ENCODE measurements at places on chromosomes 16 and 17.
A peak's percentile ranks its signal among the peaks of the same experiment; 100 is the strongest.

DNA sequence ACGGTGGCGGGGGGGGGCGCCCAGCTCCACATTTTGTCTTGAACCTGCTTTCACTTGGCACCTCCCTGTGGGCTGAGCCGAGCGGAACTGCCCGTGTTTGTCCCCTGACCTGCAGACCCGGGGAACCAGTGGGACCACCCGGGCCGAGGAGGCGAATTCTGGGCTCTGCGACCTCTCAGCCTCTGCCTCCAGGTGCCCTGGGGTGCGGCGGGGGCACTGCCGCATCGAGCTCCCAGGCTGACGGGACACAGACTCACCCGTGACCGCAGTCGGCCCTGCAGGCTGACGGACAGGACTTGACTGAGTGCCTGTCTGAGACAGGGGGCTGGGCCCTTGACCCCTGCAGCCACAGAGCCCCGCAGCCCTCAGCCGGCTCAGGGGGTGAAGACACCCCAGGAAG lies 11.1 kb upstream of the C1QTNF8 start:
- DNase-seq = no peak

DNA sequence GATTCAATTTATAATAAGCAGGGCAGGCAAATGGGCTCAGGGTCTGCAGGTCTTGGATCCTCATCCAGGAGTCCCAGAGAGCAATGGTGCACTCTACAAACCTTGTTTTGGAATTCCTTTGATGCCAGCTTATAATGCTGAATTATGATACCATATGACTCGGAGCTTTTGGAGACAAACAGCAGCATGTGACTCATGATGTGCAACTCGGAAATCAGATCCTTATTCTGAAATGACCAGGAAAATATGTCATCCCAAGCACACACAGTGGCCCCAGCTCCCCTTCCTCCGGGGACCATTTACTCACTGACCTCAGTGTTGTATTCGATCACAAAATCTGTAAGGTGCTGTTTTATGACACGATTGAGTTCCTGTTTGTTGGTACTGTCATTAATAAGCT lies 20.2 kb upstream of the UMOD start:
- DNase-seq = no peak

- DNase-seq = peak; percentile 62
Measured at GRCh38 chr17:77475016-77475976, 334.5 kb downstream of the SEC14L1 start.

GRCh38 chr16:89161763-89162713 lies 9.5 kb upstream of the CDH15 start:
- DNase-seq = no peak

DNA sequence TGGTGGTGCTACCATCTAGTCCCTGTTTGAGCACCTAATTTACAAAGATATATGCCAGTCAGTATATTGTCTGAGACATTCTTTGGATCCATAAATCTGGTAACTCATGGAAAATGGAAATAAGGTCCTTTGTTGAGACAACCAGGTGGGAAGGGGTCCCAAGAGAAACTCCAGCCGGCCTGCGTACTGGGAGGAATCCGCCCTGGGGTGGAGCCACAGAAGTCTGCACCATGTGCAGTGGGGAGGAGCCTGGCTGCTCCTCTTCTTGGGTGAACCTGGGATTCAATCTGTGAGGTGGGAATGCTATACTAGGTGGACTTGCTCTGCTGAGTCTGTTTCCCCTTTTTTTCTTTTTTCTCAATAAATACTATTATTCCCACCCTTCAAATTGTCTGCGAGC lies 339.2 kb upstream of the TNRC6C start:
- DNase-seq = no peak

DNA sequence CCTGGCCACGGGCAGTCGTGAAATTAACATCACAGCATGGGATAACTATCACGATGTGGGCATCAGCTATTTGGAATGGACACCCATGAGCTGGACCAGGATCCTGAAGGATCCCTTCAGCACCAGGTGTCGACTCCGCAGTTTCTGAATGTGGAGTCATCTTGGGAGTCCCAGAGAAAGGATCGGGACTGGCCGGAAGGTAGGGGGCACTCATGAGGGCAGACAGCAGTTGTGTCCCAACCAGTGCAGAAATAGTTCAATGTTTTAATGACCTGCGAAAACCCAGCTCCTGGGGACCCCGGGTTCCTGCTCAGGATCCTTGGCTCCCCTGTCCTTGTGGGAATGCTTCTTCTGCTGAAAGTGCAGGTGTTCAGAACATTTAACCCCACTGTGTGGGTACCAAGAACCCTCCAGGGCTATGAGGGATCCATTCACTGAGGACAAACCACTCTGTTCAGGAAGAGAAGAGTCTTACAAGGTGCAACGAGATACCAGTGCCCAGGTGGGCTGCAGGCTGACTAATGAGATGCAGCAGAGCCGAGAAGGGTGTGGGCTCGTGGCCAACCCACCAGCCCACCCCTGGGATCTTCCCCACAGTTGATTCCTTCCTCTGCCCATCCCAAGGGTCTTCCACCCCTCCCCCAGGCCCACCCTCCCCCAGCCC lies 154.8 kb downstream of the SALL1 start:
- no peak for DNase-seq

DNA sequence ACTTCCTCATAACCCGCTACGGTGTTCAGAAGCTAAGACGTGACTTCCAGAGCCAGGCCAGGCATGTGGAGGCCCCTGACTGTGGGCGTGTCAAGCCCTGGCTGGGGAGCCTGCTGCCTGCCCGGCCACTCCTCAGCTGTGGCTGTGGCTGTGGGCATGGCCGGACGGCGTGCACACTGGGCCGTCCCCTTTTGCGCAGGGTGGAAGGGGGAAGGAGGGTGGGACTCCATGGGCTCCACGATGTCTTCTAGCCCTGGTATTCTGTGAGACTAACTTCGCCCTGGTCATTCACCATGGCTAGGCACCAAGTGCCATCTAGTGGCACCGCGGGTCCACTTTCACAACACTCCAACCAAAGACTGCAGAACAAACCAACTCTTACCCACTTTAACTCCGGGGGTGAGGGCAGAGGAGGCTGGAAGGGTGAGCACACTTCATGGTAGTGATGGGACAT lies 67.9 kb downstream of the N4BP1 start:
- peak; percentile 44 for DNase-seq

DNA sequence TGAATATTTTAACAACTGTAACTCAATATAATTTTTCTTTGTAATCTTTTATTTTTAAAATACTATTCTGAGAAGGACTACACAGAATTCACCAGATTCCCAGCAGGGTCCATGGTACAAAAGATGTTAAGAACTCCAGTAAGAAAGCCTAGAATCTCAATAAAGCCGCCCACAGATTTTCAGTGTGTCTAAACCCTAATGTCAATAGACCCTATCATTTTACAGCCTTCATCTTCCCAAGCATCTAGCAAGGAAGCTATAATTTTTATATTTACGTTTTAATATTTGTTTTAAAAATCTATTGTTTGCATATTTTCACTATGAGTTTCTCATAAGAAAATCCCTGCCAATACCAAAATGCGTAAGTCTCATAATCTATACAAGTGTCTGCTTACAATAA lies 148.5 kb downstream of the CEP112 start:
- no peak for DNase-seq

DNA sequence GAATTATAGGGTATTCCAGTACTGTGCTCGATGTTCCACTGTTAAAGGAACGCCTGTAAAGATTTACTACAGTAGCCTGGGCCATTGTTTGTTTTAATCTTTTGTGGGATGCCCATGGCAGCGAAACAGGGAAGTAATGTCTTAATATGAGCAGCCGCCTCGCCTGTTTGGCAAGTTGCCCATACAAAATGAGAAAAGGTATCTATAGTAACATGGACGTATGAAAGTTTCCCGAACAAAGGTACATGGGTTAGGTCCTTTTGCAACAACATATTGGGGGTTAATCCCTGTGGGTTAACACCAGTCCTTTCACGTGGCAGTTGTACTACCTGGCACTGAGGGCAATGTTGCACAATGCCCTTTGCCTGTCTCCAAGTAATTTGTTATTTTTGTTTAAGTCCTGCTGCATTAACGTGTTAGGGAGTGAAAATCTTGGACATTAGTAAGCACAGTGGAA lies 21.1 kb upstream of the TMC5 start:
- DNase-seq = no peak

GRCh38 chr17:77266213-77266612 lies 125.4 kb downstream of the SEC14L1 start:
- no peak for DNase-seq

DNA sequence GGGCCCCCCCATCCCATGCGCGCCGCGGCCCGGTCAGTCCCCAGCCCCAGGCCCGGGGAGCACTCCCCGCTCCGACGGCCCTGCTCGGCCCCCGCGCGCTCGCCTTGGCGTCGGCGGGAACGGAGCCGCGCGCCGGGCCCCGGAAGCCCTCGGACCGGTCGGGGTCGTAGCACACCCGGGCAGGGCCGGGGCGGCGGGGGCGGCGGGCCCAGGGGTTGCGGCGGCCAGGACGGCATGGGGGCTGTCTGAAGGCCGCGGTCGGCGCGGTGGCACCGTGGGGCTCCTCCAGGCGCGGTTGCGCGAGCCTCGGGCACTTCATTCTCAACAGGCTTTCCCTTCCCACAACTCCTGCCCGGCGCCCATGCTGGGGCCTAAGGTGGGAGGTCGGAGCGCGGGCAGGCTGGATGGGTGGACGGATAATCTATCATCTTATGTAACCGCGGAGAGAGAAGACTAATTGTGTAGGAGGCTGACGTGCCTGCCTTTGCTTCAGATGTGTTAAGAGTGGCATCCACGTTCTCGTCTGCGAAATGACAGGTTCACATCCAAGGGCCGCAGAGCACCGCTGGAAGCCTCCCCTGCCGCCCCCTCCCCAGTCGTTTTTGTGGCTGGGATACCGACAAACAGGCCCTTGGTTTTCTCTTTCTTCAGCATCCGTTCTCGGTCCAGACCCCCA lies 708 bp downstream of the BAIAP2 start:
- no peak for DNase-seq

DNA sequence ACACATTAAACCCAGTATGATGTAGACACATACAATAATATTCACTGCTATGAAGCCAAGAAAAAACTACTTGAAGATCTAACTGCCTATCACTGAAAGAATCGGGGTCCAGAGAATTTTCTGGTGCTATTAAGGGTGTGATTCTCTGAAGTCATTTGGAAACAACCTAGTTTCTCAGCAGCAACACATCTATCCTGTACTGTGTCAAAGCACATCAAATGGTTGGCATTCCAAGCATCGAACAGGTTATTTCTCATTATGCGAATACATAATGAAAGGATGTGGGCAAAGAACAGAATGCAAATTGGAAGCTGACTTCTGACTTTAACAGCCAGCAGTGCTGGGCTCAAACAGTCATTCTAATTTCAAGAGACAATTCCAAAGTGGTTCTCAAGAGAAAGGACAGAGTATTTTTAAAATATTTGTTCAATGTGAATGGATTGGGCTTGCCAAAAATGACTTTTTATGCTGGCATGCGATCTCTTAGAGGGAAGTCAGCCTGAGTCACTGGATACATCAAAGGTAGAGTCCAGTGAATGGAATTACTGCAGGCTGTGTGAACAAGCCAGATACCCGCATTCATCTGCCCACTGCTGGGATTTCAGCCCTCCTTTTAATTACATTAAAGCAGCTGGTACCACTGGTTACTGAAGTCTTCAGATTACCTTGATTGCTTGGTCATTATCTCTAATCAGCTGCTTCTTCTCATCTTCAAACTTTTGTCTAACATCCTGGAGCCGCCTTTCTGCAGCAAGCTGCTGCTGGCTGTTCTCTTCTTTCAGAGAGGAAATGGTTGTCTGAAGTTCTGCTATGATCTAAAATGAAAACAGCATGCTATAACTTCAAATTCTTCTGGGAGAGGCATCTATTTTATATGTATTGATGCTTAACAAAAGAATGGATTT lies 181.2 kb upstream of the AXIN2 start:
- no peak for DNase-seq

All from CD4-positive, alpha-beta T cell treated with Interleukin-1 beta for 1 hour (primary cell).